ENCODE measurements at places on chromosomes 4 and X.
A peak's percentile ranks its signal among the peaks of the same experiment; 100 is the strongest.

GRCh38 chr4:173448608-173449379 lies 49.9 kb upstream of the SCRG1 start:
- no peaks in the 10 kb centered on the region for H3K27me3 ChIP-seq
- no peaks in the 10 kb centered on the region for H3K36me3 ChIP-seq
- H3K4me1 ChIP-seq, result peaks cover 3% of the 10 kb centered on the region
- peak overlapping the region; percentile 61 for H3K27ac ChIP-seq
- no peak overlapping the region for H3K4me3 ChIP-seq

DNA sequence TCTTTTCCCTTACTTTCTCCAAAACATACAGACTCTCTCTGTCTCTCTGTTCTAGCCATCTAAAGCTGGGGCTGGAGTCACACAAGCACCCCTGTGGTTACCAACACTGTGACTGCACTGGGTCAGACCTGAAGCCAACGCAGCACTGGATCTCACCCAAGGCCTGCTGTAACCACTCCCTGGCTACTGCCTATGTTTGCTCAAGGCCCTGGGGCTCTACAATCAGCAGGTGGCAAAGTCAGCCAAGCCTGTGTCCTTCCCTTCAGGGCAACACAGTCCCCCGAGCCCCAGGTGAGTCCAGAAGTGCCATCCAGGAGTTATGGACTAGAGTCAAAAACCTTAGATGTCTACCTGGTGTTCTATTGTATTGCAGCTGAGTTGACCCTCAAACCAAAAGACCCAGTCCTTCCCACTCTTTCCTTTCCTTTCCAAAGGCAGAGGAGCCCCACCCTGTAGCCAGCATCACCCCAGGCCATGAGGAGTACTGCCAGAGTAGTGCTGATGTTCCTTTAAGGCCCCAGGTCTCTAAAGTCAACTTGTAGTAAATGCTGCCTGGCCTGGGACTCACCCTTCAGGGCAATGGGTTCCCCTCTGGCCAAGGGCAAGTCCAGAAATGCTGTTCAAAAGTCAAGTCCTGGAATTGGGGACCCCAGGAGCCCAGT lies 58.8 kb upstream of the RAP2C start:
- DNase-seq, result no peak
- no peak overlapping the region for H3K4me3 ChIP-seq
- H3K27ac ChIP-seq, result no peak overlapping the region
- no peaks in the 10 kb centered on the region for H3K27me3 ChIP-seq
- no peaks in the 10 kb centered on the region for H3K4me1 ChIP-seq

DNA sequence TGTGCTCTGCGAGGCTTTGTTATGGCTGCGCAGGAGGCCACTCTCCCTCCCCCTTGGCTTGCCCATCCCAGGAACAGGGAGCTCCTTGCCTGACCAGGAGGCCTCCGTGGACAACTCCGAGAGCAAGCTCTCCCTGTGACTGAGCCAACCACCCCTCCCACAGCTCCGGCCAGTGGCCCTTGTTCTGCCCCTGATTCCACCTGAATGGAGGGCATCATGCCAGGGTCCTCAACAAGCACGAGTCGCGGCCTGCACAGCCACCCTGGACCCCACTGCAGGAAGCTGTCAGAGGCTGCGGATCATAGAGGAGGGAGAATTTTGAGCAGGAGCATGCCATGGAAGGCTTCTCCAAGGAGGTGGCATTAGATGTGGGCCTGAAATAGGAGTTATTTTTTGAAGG lies 44.8 kb upstream of the GRPEL1 start:
- no peak overlapping the region for H3K4me3 ChIP-seq
- no peaks in the 10 kb centered on the region for H3K36me3 ChIP-seq
- H3K27me3 ChIP-seq, result no peaks in the 10 kb centered on the region
- H3K27ac ChIP-seq, result no peak overlapping the region
- no peak for DNase-seq
- no peaks in the 10 kb centered on the region for H3K4me1 ChIP-seq

DNA sequence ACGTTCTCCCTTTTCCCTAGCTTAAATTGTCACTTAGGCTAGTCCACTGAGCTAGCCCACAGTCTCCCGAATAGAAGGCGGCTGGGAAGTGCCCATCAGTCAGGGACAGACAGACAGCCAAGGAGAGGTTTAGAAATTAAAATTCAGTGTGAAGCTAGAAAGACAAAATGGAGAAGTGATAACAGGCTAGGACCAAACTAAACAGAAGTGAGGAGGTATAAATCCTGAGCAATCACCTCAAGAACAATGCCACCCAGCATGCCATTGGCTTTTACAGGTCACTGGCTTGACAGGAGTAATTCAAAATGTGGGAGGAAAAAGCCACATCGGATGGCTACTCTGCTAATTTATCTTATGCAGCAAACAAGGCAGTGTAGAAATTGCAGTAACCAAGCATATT lies 138.9 kb downstream of the MAPK10 start:
- H3K36me3 ChIP-seq, result no peaks in the 10 kb centered on the region
- no peak for DNase-seq
- no peak overlapping the region for H3K4me3 ChIP-seq
- no peaks in the 10 kb centered on the region for H3K27me3 ChIP-seq
- H3K4me1 ChIP-seq, result no peaks in the 10 kb centered on the region
- H3K27ac ChIP-seq, result peak overlapping the region; percentile 4

DNA sequence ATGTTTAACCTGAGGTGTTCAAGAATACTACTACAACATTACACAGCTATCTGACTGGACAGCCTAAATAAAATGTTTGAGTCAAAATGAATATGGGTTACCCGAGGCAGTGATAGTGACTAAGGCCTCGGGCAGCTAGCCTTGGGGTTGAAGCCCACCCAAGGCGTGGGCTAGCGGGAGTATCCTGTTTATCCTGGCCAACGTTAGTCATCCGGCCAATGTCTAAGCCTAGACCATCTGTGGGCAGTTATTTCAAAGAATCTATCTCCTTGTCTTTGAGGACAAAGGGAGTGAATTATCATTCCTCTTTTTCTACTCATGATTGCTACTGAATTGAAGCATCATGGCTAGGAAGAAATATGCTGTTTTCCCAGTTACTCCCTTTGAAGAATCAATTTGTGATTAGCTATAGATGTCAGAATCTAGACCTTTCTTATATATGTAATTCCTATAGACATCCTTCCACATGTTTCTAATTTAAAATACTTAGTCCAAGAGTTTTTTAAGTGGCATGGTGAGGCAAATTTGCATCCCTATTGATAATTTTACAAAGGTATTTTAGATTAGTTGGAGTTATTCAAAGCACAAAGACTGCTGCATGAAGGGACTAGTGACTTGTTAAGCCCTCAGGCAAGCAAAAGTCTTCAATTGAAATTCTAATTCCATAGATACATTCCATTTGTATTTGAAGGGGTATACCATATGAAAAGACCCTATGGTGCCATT lies 6.0 kb upstream of the PDGFC start:
- H3K27me3 ChIP-seq, result no peaks in the 10 kb centered on the region
- no peaks in the 10 kb centered on the region for H3K36me3 ChIP-seq
- H3K4me1 ChIP-seq, result no peaks in the 10 kb centered on the region
- no peak for DNase-seq
- no peak overlapping the region for H3K27ac ChIP-seq
- no peak overlapping the region for H3K4me3 ChIP-seq

- H3K27ac ChIP-seq, result no peak overlapping the region
- H3K4me1 ChIP-seq, result no peaks in the 10 kb centered on the region
- H3K4me3 ChIP-seq, result no peak overlapping the region
- DNase-seq, result no peak
- no peaks in the 10 kb centered on the region for H3K27me3 ChIP-seq
These were observed 118.1 kb upstream of the PRR32 start for GRCh38 chrX:126701380-126701779.

GRCh38 chrX:83934220-83934619 lies 73.3 kb downstream of the CYLC1 start:
- H3K27me3 ChIP-seq, result no peaks in the 10 kb centered on the region
- DNase-seq, result no peak
- no peak overlapping the region for H3K27ac ChIP-seq
- no peaks in the 10 kb centered on the region for H3K36me3 ChIP-seq
- H3K4me1 ChIP-seq, result no peaks in the 10 kb centered on the region
- no peak overlapping the region for H3K4me3 ChIP-seq

DNA sequence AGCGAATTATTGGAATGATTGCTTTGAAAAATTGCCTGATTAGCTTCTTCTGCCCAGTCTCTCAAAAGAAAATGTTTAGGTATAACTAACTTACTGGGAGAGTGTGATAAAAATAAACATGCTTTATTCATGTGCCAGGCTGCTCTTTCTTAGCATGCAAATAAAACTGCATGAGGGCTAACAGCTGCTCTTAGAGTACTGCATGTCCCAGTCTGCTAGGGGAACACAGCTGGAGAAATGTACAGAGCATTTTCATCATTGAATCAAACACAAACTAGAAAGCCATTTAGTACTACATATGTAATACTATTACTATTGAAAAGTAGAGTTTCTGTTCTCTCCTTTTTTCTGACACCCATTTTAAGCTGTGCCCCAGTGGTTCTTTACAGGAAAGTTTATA lies 726.0 kb downstream of the GRID2 start:
- H3K36me3 ChIP-seq, result no peaks in the 10 kb centered on the region
- H3K27ac ChIP-seq, result no peak overlapping the region
- no peaks in the 10 kb centered on the region for H3K4me1 ChIP-seq
- no peak overlapping the region for H3K4me3 ChIP-seq
- no peaks in the 10 kb centered on the region for H3K27me3 ChIP-seq
- DNase-seq, result no peak

DNA sequence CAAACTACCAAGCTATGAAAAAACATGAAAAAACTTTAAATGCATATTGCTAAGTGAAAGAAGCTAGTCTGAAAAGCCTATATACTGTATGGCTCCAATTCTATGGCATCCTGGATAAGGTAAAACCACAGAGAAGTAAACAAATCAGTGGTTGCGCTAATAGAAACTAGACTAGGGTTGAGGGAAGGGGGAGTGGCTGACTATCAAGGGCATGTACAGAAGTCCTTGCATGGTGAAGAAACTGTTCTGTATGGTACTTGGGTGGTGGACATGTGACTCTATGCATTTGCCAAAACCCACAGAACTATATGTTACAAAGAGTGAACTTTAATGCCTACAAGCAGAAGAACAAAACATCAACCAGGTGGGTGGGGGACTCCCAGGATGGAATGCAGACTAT lies 96.8 kb downstream of the MTMR1 start:
- no peaks in the 10 kb centered on the region for H3K4me1 ChIP-seq
- no peak overlapping the region for H3K4me3 ChIP-seq
- DNase-seq, result no peak
- no peaks in the 10 kb centered on the region for H3K27me3 ChIP-seq
- H3K36me3 ChIP-seq, result no peaks in the 10 kb centered on the region
- no peak overlapping the region for H3K27ac ChIP-seq

- no peaks in the 10 kb centered on the region for H3K27me3 ChIP-seq
- no peaks in the 10 kb centered on the region for H3K4me1 ChIP-seq
- no peak overlapping the region for H3K27ac ChIP-seq
- no peak for DNase-seq
- no peaks in the 10 kb centered on the region for H3K36me3 ChIP-seq
These were observed 11.3 kb downstream of the TMEM255A start for GRCh38 chrX:120299928-120300327.

GRCh38 chr4:152784490-152785350 lies 5.0 kb downstream of the ARFIP1 start:
- no peaks in the 10 kb centered on the region for H3K36me3 ChIP-seq
- no peak overlapping the region for H3K4me3 ChIP-seq
- peaks cover 39% of the 10 kb centered on the region for H3K4me1 ChIP-seq
- peak overlapping the region; percentile 21 for H3K27ac ChIP-seq
- peak; percentile 16 for DNase-seq

- no peak overlapping the region for H3K27ac ChIP-seq
- no peak for DNase-seq
- no peaks in the 10 kb centered on the region for H3K4me1 ChIP-seq
These were observed 518.3 kb upstream of the ARX start for GRCh38 chrX:25534091-25534490.

DNA sequence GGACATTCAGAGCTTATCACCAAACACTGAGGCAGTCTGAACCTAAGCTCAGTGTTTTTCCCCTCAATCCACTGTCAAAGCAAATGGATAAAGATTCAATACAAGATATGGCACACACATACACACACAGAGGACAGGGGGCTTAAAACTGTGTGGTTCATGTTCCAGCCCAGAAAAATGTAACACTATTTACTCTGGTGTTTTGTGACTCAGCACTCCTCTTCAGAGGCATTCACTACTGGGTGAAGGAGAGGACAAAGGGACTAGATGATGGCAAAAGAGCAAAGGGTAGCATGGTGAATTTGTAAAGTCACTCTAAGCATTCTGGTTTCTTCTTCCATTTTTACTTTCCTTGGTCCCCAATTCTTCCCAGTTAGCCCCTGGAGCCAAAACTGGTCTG lies 120.3 kb downstream of the ARHGEF9 start:
- DNase-seq, result no peak
- no peaks in the 10 kb centered on the region for H3K36me3 ChIP-seq
- no peaks in the 10 kb centered on the region for H3K27me3 ChIP-seq
- no peak overlapping the region for H3K4me3 ChIP-seq
- H3K27ac ChIP-seq, result no peak overlapping the region

GRCh38 chrX:24672701-24673190 lies 21.0 kb upstream of the POLA1 start:
- H3K27me3 ChIP-seq, result no peaks in the 10 kb centered on the region
- H3K4me1 ChIP-seq, result no peaks in the 10 kb centered on the region
- no peak overlapping the region for H3K27ac ChIP-seq
- no peaks in the 10 kb centered on the region for H3K36me3 ChIP-seq

DNA sequence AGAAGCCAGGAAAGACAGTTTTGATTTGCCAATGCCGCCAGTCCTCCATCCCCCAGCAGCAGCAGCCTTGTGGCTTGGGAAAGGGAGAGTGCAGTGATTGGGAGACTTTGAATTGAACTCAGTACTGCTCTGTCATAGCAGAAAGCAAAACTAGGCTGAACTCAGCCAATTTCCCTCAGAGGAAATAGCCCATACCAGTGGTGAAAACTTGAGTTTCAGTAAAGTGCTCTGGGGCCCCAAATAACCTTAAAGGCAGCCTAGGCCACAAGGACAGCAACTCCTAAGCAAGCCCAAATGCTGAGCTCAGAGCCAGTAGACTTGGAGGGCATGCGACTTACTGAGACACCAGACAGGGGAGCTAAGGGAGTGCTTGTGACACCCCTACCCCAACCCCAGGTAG lies 2.0 kb upstream of the PROM1 start:
- H3K4me1 ChIP-seq, result peaks cover 5% of the 10 kb centered on the region
- H3K36me3 ChIP-seq, result no peaks in the 10 kb centered on the region
- DNase-seq, result no peak
- no peak overlapping the region for H3K27ac ChIP-seq
- H3K4me3 ChIP-seq, result no peak overlapping the region
